ENCODE measurements at places on chromosomes 6 and 20.

DNA sequence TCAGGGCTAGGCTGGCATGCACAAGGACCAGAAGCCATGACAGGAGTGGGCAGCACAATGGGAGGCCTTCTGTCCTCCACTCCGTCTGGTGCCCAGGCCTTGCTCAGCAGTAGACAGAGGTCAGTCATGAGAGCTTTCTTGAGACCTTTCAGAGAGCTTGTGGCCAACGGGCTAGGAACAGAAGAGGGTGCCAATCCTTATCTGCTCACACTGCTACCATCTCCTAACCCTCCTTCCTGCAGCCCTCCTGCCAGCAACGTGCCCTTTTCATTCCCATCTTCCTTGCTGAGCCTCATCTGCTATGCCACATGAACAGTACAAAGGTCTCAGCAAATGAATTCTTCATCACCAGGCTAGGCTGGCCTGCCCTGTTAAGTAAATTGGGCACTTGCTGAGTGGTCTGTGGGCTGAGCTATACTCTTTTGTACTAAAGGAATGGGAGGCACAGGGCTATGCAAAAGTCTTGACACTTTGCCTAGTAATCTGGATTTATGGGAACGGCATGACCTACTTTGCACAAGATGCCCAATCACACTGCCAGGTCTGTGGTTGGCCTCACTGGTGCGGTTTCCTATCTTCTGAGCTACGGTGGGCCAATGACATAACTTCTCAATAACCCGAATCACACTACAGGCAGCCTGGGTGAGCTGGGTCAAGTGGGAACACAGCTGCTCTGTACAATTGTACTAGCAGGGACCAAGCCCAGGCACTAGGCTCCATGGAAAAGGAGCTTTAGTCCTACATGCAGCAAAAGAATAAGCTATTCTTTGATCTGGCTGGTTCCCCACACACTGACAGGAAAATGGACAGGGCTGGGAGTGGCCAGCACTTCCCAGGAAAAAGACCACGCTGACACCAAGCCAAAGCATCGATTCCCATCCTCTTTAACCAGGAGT, 47.8 kb downstream of the ELOVL5 start:
- peak; percentile 63 for DNase-seq

DNA sequence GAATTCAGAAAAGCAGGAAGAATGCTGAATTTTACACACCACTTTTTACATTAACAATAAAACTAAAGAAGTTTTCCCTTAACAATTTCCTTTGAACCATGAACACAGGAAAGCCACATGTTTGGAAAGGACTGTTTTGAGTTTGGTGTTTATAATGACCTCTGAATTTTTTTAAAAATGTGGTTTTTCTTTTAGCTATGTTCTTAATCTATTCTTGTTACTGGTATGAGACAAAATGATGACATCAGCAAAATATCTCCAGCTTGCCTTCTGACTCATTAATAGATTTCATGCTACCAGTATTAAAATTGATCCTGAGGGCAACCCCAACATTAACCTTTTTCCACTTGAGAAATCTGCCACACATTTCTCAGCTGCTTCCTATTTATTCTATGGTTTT, 217.5 kb upstream of the THEMIS start:
- DNase-seq, result no peak

- DNase-seq, result no peak
These were observed 432.3 kb downstream of the DHX35 start for GRCh38 chr20:39394461-39394860.

DNA sequence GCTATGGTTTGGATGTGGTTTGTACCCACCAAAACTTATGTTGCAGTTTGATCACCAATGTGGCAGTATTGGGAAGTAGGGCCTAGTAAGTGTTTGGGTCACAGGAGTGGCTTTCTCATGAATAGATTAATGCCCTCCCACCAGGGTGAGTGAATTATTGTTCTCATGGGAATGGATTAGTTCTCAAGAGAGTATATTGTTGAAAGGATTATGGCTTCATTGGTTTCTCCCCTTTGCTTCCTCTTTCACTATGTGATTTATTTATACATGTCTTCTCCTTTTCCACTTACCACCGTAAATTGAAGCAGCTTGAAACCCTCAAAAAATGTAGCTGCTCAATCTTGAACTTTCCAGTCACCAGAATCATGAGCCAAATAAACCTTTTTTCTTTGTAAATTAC, 10.8 kb downstream of the UFL1 start:
- DNase-seq, result no peak

DNA sequence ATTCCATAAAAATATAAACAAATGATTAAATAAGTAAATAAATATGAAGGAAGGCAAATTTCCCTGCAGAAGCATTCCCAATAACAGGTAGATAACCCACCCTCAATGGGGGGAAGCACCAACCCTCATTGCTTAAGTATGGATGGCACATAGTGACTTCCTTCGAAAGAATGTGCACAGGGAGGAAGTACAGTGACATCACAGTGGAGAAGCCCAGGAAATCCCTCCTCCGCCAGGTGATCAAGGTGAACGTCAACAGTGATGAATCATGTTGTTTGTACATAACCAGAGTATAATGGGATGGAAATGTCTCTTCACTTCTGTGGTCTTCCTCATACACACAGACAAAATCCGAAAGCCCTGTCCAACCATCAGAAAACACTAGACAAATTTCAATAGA, 267.9 kb downstream of the THBS2 start:
- DNase-seq, result no peak

GRCh38 chr6:79001415-79001814, 76.6 kb downstream of the PHIP start:
- DNase-seq, result no peak

GRCh38 chr6:40722553-40723258, 135.5 kb upstream of the LRFN2 start:
- DNase-seq, result no peak

DNA sequence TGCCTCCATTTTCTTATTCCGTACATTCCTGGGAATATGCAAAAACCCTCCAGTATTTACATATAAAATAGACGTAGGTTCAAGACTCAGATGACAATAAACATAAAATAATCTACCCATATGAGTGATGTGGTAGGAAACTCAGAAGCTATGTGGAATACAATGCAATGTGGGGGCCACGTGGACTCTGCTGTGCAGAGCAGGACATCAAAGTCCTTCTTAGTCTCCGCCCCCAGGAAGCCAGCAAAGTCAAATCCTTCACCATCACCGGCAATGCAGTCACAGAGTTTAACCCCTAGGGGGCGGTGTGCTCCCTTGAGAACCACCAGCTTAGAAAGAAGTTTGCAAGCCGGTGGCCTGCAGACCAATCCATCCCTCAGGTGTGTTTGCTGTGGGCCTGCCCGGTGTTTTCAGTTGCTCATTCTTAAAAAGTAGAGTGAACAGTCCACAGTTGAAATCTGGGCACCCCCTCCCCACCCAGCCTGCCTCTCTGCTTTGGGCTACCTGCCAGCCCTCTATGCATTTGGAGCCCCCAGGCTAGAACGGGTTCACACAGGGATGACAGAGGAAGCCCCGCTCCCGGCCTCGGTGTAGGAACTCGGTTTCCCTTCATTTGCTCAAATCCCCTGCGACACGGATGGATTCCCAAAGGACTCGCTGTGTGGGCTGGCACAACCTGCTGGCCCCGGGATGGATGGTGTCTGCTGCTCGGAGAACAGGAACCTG, 59.9 kb downstream of the SULF2 start:
- peak; percentile 86 for DNase-seq

DNA sequence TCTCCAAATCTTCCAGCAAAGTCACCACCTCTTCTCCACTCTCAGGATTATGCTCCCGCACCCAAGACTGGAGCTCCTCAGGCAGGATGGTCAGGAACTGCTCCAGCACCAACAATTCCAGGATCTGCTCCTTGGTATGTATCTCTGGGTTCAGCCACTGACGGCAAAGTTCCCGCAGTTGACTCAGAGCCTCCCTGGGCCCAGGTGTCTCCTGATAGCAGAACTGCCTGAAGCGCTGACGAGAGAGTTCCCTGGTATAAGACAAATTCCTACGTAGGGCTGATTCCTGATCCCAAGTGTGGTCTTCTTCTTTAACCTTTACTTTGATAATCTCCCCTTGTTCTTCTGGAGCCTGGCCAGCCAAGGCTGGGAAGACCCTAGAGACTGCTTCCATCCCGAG, 60.6 kb downstream of the GPX5 start:
- DNase-seq, result no peak

DNA sequence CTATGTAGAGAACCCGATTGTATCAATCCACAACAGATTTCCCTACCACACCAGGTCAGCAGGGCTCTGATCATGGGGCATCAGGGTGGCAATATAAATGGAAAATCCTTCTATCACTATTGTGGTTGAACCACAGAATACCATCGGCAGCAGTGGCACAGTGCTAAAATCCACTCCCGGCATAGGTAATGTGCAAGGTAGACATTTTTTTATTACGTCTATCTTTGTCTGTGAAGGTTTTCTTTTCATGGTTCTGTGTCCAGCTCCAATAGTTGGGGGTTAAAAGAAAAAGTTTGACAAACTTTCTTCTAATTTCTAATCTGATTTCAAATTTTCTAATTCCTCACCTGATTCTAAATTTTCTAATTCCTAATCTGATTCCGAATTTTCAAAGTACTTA, 302.7 kb upstream of the PREP start:
- DNase-seq, result no peak

GRCh38 chr6:128252341-128253176, 267.8 kb downstream of the PTPRK start:
- DNase-seq, result no peak

DNA sequence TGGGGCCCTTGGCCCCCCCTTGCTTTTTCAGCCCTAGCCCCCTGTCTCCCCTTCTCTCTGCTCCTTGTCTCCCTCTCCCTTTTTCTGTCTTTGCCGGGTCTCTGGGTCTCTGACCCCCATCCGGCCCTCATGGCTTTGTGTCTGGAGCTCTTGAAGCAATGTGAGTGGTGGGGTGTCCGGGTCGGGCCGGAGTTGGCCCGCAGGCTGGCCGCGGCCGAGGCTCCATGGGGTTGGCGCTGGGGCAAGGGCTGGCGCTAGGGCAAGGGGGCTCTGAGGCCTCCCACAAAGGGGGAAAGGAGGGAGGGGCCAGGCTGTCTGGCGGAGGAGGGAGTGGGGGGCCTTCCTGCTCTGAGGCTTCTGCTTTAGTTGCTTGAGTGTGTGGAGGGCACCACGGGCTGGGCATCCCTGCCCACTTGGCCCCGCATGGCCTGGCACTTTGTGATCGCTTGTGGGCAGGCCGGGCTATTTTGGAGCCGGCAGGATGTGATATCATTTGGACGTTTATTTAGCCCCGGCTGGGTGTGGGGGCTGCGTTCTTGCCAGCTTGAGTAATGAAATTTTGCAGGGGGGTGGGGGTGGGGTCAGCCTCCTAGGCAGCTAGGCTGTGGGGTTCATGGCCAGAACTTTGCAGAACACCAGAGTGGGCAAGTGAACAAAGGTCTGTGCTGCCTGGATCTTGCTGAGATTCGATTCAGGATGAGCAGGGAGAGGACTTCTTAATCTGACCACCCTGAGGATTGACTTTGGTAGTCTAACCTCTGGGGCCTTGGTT, 78.7 kb upstream of the MYL9 start:
- no peak for DNase-seq
